Left cardiac atrium (tissue), 4 donors: ENCODE measurements at places on chromosomes 4 and X. TPM values are rescaled to one million over a fixed set of nuclear protein-coding genes. Genes with fewer than 3 reads are reported as not detected.

GRCh38 chr4:142817442-142817841 lies 28.7 kb downstream of the INPP4B start:
- peak; percentile 22 for DNase-seq

GRCh38 chr4:107115185-107115847 lies 79.2 kb upstream of the DKK2 start:
- no peak for DNase-seq

DNA sequence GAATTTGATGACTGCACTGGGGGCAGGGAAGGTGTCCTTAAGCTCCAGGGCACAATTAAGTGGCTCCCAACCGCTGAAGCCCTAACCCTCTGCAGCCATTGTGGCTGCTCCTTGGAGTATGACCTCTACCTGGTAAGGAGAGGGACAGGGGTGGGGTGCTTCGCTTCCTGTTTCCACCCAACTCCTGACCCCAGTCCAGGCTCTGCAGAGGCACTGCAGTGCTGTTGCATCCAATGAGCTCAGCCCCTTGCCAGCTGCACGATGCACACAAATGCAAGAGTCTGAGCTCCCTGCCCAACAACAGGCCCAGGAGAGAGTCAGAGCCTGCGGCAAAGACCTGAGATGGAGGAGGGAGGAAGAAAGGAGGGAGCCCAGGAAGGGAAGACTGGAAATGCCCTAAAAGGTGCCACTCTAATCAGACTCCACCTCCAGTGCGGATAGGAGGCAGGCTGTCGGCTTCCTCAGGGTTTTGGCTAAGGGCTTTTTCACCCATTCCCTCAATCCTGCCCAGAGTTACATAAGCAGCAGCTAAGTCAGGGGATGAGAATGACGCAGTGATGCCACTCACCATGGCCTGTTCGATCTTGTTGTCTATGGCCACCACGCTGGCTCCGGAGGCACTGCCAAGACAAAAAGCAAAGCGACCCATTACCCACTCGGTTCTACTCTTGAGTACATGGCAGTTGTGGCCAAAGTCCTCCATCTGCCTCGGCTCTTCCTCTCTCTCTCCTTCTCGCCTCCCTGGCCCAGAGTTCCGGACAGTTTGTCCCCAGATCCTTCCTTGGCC lies 60.1 kb downstream of the TSC22D3 start:
- DNase-seq: no peak

TRPC3 gene
- total RNA-seq: 0.99 TPM

DNA sequence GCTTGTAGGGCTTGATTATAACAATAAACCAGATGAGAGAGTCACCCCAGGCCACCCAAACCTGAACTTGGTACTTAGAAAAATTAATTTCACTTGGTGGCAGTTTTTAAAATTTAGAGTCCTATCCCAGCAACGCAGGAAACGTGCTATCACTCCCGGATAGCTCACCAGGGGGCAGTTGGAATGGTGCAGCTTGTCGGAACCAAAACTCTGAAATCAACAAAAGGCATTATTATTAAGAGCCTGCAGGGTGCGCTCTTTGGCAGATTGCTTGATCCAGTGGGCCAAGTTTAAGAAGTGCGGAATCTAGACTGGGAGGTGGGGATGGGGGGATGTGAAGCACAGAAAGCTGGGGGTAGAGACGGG lies 2.4 kb downstream of the FRAS1 start:
- peak; percentile 50 for DNase-seq

GRCh38 chrX:39476604-39477021 lies 621.1 kb downstream of the BCOR start:
- DNase-seq: peak; percentile 27

PITX2 gene
- 22.4 TPM for total RNA-seq

DNA sequence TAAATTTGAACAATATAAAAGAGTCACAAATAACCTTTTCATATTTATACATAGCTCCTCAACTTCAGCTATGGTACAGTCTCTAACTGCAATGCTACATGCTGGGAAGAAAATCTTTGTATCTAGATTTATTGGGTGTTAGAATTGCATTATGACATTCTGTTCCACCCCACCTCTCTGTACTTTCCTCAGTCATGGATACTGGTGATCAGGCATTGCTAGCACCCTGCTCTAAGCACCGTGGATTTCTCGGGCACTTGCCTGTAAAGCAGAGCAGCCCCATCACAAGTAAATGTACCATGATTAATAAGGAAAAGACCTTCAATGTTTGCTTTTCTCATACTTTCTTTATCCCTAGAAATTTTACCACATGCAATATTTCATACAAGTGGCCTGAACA lies 1028.9 kb upstream of the INTU start:
- DNase-seq: no peak

DUX4 gene
- not detected for total RNA-seq

FAAH2 gene
- total RNA-seq: 0.41 TPM
